ENCODE measurements at places on chromosomes 4 and X.

- no peak for DNase-seq
These were observed 302.9 kb upstream of the EPHA5 start for GRCh38 chr4:65973186-65973585.

- peak; percentile 19 for DNase-seq
These were observed 150.6 kb upstream of the ANKRD50 start for GRCh38 chr4:124863040-124863545.

DNA sequence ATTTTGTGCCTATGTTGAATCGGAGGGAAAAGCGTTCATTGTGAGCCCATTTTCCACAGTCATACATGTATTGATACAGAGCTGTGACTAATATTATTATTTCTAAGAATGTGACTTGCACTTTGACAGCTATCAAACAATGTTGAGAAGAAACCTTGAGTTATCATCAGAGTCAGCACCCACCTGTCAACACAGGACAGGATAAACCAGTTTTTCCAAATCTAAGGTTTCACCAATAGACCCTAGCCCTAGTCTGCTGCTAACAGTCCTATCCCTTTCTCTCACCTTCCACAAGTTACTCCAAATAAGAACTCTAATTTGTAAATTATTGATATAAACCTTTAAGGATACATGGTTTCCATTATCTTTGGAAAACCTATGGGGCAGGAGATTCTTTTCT lies 47.7 kb upstream of the DHX15 start:
- no peak for DNase-seq

DNA sequence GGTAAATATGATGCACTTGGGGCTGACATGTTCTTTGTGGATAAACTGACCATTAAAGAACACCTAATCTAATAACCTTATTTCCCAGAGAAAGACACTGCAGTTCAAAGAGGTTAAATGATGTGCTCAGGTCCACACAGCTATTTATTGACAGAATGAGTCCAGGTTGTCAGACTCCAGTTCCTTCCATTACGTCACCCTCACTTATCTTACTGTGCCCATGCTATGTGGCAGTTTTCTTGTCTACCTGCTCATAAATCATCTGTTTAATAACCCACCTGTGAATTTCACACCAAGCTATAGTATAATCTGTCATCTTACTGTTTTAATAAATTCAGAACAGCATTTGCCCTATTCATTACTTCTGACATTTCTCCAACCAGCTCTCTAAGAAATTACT lies 36.7 kb downstream of the QRFPR start:
- no peak for DNase-seq

GRCh38 chrX:130974323-130974722 lies 71.3 kb upstream of the ENOX2 start:
- DNase-seq = peak; percentile 45

GRCh38 chrX:72306085-72306801 lies 529 bp upstream of the CITED1 start:
- no peak for DNase-seq

DNA sequence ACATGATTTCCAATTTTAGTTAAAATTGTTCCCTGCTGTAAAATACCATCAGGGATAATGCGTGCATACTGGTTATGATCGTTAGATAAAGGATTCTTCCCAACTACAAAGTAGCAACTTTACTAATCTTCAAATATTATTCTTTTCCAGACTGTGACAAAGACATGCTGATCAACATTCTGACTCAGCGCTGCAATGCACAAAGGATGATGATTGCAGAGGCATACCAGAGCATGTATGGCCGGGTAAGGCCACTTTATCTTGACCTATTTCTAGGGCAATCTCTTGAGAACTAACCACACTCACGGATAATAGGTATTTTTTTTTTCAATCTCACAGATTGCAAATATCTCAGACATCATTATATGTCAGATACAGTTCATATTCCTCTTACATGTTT lies 47.0 kb downstream of the ANXA10 start:
- DNase-seq = peak; percentile 69

- DNase-seq = no peak
These were observed 18.0 kb downstream of the RPS6KA3 start for GRCh38 chrX:20248592-20249192.

- no peak for DNase-seq
These were observed 398.2 kb upstream of the DIPK2B start for GRCh38 chrX:45598861-45599260.

GRCh38 chr4:68673143-68673542 lies 2.7 kb upstream of the UGT2B15 start:
- no peak for DNase-seq

GRCh38 chr4:22483551-22483981 lies 32.3 kb downstream of the ADGRA3 start:
- DNase-seq = peak; percentile 83

GRCh38 chr4:24482871-24483270 lies 101.5 kb downstream of the DHX15 start:
- DNase-seq = no peak

- no peak for DNase-seq
These were observed 60.3 kb upstream of the DIPK2B start for GRCh38 chrX:45261005-45261404.

DNA sequence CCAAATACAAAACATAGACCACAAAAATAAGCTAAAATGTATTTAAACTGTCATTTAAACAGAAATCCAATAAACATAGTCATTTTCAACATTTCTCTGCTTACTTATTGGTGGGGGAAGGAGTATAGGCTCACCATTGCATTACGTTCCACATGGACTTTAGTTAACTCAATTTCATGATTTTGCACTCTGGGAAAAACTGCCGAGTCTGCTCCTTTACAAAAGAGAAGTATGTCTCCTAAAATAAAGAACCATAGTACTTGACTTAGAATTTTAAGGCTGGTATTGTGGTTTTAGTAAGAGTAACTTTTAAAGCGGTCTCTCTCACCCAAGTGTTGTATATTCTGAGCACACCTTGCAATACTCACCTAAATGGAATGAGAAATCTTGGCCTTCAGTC lies 75.1 kb upstream of the MCF2 start:
- DNase-seq = no peak

- no peak for DNase-seq
These were observed 1249.4 kb upstream of the DIAPH2 start for GRCh38 chrX:95435198-95435597.

GRCh38 chr4:52290466-52290865 lies 239.4 kb downstream of the SPATA18 start:
- no peak for DNase-seq

DNA sequence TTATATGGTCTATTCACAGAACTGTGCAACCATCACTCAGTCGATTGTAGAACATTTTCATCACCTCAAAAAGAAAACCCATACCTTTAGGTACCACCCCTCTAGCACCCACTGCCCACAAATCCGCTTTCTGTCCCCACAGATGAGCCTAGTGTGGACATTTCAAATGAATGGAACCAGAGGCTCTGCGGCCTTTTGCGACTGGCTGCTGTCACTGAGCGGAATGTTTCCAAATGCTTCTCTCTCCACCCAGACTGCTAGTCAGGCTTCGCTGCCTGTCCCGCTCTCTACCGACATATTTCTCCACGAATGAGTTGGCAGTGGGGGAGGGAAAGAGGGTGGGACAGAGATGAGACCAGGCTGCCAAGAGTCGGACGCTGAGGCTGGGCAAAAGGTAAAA lies 1.7 kb upstream of the BGN start:
- no peak for DNase-seq

DNA sequence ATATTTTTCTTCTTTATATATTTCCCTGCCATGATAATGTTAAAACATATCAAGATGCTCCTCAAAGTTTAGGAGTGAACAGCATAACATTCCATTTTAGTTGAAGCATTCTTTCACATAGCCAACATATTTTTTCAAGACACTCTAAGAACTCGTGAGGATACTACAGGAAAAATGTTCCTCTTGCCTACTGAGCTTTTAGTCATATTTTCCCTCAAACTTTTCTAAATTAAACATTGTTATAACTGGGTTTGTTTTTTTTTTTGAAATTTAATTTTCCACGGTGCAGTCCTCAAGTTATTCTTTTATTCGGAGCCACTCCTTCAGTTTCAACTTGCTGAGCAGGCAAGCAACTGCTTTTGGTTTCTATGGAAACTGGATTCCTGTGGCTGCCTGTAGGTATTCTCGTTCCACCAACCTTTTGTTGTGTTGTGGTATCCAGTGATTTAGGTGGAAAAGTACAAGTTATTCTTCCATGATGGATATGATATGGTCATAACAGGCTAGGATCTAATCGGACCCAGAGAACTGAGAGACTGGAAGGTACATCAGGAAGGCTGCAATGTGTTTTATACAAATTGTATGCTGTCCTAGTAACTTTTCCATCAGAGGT lies 248.0 kb downstream of the TRIML1 start:
- DNase-seq = no peak

DNA sequence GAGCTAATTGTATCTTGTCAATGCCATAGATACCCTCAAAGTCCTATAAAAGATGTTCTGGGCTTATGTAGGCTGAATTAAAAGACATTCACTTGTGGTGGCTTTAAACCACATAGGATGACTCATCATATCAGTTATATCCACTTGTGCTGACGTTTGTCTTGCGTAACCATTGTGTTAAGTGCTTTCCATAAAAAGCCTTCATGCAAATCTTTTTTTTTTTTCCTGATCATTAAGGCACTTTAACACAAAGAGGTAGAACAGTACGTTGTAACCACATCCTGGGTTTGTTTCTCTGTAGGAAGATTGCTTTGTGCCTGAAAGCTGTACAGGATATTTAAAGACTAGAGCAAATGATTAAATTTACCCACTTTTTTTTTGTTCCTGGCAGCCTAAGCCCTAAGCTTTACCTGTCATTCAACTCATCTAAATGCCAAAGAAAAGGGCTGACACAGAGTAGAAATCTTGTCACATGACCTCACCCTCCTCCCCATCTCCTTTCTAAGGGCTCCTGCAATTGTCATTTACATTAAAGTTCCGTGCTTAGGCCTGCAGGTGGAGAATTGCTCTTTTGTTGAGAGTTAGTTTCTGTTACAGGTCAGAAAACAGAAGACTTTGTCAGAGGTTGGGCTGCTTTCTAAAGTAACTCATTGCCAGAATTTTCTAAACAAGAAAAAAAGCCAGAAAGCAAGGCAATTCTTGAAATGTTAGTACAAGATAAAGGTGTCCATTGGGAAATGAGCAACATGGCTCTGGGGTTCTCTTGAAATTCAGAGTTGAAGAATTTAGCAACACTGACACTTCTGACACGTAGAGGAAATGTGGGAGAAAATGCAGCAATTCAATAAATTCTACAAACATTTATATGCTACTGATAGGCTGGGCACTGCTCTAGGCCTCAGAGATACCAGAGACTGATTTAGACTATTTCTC lies 555.6 kb downstream of the PPARGC1A start:
- peak; percentile 73 for DNase-seq

- DNase-seq = no peak
These were observed 961 bp upstream of the MBNL3 start for GRCh38 chrX:132489578-132490419.
